Hematopoietic multipotent progenitor cell treated with erythropoietin and hydrocortisone succinate and interleukin-3 and kit ligand, for 4 days (in vitro differentiated cells): ENCODE measurements at places on chromosomes 3 and 15.

DNA sequence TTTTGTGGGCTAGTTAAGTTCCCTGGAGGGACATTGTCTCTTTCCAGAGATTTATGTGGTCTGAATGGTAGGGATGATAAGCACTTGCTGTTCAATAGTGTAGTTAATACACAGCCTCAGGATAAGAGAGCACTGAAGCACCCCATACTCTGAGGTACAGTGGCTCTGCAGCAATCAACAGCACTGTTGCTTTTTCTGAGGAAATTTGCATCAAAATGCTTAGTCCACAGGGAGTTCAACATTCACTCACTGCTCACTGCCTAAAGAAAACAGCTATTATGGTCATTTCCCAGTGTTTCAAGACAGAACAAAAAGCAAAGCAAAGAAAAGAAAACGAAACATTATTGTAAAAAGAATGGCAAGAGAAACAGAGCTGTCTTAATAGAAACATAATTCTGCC, 441.9 kb downstream of the PLOD2 start:
- DNase-seq = no peak

- no peak for DNase-seq
Measured at GRCh38 chr15:33395846-33396245, 85.1 kb downstream of the RYR3 start.

- no peak for DNase-seq
Measured at GRCh38 chr3:25854635-25855034, 64.7 kb downstream of the OXSM start.

DNA sequence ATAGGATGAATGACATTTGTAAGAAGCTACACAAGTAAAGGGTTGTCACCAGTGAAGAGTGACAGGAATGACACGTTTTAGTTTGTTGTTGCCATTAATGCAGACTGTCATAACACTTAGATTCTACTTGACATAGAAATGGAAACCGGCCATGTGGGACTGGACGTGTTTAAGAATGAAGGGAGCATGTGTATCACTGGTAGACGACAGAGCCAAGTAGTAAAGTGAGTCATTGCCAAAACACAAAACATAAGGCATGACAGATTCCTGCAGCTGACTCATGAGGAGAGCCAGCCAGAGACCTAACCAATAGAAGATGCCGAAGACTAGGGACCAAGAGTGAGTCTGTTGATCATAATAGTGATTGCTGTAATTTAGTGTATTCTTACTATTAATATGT, 106.2 kb upstream of the PLAAT1 start:
- no peak for DNase-seq

DNA sequence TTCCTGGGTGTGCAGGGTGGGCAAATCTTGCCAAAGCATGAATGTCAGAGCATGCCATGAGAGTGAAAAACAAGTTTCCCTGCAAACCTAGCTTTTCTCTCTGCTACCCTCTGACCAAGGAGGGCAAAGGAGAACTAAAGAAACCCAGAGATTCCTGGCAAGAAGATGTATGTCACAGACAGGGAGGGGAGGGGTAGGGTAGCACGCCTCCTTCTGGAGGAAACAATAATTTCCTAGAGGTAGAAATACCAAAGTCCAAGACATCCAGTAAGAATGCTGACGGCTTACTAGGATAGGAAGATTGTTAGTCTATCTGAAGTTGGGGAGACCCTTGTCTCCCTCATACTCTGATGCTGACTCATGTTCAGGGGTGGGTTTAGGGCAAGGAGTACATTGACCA, 203.9 kb downstream of the NR1D2 start:
- no peak for DNase-seq

DNA sequence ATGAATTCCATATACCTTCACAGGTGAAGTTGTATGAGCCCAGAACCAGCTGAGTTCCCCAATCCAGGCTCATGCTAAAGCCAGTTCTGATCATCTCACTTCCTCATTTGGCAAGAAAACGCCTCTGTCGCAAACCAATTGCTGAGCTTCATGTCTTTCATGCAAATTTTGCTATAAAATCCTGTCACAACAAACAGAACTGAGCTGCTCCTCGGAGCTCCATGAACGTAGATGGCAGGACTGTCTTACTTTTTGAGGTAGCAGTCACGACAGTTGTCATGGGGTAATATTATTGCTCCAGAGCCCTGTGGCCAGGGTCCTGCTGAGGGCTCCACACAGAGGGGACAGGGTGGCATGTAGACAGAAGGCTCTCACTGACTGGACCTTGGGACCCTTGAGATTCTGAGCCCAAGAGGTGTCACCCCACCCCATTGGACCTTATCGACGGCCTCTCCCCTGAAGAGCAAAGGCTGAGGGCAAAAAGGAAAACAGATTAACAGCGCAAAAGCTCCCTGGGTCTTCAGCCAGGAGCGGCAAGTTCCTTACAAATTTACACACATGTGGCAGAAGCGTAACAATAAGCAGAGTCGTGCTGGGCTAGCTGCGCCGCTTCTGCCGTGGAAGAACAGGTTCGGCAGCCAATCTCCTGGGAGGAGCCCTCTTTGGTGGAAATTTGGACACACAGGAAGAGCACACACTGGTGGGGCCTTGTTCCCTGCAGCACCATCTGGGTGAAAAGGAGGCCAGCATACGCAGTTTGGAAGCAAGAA, 249.2 kb downstream of the OPA1 start:
- DNase-seq = peak; percentile 93

DNA sequence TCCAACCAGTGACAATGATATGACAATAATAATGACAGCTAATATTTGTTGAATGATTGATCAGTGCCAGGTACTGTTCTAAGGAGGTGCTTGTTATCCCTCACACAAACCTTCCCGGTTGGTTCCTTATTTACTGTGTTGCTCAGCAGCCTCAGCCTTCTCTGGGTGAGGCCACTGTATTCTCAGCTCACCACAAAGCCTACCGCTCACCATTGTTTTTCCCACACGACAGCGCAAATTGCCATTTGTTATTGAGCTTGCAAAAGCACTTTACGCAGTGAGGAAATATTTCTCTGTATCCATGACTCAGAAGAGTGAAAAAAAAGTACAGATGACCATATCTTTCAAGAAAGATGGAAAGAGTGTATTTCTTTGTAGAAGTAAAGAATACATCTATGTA, 49.5 kb upstream of the PDZRN3 start:
- no peak for DNase-seq

- no peak for DNase-seq
Measured at GRCh38 chr3:4979428-4980228, at the start of gene BHLHE40. BHLHE40 (plus strand) TSS chr3:4979437; CDS start chr3:4979719, 282 bp downstream.

- no peak for DNase-seq
Measured at GRCh38 chr3:147921051-147921450, 511.9 kb downstream of the ZIC1 start.
